Inflammatory macrophage (primary cell): ENCODE measurements at places on chromosomes 5 and 9.

DNA sequence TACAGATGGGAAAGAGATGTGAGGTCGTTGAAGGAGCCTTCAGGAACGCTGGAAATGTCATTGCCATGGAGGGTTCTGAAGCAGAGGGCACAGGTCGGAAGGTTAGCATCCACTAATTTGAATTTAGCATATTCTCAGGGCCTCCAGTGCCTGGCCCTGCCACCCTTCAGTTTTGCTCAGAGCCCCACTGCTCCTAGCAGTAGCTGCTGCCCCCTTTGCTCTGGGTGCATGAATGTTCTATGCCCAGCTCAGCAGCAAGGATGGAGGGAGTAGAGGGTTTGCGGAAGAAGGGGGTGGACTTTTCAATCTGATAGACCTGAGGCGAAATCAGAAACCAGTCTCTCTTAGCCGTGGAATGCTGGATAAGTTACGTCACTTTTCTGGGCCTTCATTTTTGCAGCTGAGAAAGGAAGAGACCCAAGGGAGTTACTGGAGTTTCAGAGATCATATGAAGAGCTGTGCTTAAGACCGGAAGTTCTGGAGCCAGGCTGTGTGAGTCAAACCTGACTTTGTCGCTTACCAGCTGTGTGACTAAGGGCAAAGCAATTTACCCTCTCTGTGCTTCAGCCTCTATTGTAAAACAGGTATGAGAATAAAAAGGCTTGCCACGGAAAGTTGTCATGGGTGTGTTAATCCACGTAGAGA, 133.2 kb upstream of the PANK3 start:
- no peak for DNase-seq

DNA sequence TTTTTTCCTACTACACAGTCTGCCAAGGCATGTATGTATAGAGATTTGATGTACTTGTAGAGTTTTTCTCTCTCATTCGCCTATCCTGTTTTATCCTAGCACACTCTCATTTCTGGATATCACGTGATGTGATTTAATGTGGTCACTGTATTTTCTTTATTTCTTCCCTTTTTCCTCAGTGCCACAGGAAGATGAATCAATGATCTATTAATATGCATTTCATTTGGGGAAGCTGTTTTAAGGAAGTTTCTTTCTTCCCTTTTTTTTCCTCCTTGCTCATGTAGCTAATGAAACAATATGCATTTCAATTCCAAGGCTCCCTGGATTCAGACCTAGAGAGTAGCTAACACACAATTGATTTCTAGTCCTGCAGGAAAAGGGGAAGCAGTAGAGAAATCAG, 506.3 kb upstream of the WWC1 start:
- peak; percentile 89 for DNase-seq

GRCh38 chr5:92041911-92042660, 659.0 kb upstream of the ARRDC3 start:
- DNase-seq = no peak

- DNase-seq = no peak
These were observed 6.6 kb downstream of the TLN1 start for GRCh38 chr9:35725362-35725761.

DNA sequence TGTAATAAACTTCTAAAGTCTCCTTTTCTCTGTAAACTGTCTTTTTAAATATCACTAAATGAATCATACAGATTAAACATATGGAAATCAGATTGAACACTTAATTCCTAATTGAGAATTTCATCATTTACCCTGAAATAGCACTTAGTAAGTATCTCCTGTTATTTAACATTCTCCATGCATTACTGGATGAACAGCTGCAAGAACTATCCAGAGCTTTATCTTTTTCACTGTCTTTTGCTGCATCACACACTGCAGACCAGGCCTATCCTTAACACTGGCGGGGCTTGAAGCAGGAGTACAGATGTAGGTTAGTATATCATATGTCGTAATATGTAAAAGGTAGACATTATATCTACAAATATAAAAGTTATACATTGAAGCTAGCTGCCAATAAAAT, 108.7 kb upstream of the EFNA5 start:
- no peak for DNase-seq

GRCh38 chr5:178542455-178542854, 47.7 kb downstream of the COL23A1 start:
- DNase-seq = no peak

DNA sequence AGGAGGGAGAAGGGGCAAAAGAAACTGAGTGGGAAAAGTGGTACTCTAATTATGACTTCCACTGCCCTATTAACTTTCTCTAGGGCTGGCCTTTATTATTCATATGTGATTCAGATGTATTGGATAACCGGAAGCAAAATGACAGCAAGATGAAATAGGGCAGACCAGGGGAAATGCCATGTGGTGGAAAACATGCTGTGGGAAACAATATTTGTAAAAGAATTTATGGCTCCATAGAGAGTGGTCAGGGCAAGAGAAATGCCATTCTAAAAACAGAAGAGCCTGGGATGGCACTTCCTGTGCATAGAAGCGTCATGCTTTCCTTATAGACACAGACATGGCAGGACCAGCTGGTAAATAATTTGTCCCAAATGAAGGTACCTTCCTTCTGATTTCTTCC, 67.7 kb downstream of the MEGF10 start:
- no peak for DNase-seq

DNA sequence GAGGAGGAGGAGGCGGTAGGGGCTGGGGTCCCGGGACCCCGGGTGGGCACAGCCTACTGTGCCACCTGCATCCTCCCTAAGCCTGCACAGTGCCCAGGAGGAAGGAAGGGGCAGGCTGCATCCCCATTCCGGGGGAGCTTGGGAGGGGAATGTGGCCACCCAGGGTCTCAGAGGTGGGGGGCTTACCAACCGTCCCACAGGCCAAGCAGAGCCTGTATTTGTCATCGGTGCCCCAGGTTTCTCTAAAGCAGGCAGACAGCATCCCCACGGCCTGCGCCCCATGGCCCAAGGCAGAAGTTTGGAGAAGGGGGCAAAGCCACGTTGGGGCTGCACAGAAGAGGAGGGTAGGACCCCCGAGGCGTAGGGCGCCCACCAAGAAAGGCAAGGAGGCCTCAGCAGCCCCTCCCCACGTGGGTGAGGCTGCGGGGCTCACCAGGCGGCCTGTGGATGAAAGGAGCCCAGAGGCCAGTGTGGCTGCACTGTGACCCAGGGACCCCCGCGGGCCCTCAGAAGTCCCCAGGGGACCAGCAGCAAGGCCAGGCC, 507 bp upstream of the GPSM1 start:
- DNase-seq = no peak

GRCh38 chr5:112703866-112704820, 33.5 kb upstream of the APC start:
- DNase-seq = no peak

- peak; percentile 34 for DNase-seq
These were observed 269.5 kb downstream of the ARHGEF28 start for GRCh38 chr5:73895471-73895870.

DNA sequence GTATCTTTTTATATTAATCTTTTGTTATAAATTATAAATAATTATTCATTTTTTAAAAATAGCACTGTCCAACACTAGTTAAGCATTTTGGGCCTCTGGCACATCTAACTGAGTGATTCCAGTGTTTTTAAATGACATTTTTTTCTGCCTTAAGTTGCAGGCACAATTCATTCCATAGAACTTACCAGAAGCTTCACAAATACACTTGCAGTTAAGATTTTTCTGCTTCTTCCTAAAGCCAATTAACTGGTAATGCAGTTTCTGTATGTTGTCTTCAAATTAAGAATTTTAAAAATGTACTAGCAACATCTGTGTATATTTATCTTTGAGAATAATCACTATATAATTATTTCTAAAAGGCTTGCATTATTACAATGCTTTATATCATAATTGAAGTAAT, 11.2 kb upstream of the NFIB start:
- DNase-seq = no peak

DNA sequence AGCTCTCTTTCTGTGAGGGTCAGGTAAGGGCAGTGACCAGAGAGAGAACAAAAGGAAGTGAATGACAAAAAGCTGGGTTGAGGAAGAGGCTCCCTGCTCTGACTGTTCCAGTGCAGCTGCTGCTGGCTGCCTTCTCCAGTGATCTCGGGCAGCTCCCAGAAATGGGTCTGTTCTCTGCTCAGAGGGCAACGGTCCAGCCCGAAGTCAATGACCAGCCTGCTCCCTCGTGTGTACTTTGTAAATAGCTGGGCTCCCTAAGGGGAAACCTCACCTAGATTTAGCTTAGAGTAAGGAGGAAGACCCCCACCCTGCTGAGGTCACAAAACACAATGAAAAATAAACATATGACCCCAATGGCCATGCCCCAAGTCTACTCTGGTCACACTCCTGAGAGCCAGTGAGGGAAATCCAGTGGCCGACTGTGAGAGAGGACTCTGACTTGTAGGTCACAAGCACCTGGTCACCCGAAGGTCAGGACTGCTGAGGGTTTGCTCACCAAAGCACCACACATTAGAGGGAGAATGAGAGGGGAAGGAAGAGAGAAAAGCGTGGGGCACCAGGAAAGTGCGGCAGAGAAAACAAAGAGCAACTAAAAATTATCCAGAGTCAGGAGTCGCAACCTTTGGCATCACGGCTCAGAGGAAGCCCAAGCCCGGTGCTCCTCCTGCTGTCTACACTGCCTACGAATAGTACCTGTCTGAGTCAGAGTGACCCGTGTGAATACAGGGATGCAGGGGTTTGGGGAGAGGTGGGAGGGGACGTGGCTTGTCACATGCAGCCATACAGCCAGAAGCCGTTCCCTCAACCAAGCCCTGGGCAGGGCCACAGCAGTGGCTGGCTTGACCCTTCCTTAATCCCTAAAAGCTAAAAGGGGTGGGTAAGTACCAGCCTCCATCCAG, 19.8 kb downstream of the NIPAL4 start:
- no peak for DNase-seq

- no peak for DNase-seq
These were observed 17.7 kb downstream of the SLC28A3 start for GRCh38 chr9:84322828-84323227.
